ENCODE measurements at places on chromosomes 7 and 10. TPM values are rescaled to one million over a fixed set of nuclear protein-coding genes. Genes with fewer than 3 reads are reported as not detected.

- DNase-seq, result no peak
These were observed 271.3 kb downstream of the TYW1 start for GRCh38 chr7:67267914-67268313.

GRCh38 chr7:104152468-104152867 is 55.3 kb downstream of the ORC5 start:
- no peak for DNase-seq

DNA sequence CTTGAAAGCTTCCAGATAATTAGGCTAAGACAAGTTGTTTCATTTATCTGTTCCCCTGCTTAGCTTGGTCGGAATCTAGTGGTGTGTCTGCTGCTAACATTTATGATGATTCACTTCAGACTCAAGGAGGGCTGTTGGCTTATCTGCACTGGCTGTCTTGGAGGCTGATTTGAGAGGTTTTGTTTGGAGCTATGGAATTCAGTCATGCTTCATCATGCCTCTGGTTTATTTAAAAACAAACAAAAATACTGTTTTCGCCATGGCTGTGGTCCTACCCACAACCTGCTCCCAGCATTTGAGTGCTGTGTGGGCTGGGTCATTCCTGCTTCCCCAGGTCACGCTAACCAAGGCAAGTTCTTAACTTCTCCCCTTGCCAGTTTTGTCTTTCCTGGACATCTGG is 11.7 kb upstream of the ARPC1B start:
- DNase-seq, result no peak

GRCh38 chr7:66355756-66356155 is 150.6 kb downstream of the TPST1 start:
- no peak for DNase-seq

- DNase-seq, result no peak
These were observed 135.0 kb upstream of the INHBA start for GRCh38 chr7:41837916-41838315.

GRCh38 chr7:101518336-101518735 is 110.8 kb downstream of the MYL10 start:
- no peak for DNase-seq

GRCh38 chr10:118108194-118109026 is 61.7 kb upstream of the RAB11FIP2 start:
- DNase-seq, result no peak

DNA sequence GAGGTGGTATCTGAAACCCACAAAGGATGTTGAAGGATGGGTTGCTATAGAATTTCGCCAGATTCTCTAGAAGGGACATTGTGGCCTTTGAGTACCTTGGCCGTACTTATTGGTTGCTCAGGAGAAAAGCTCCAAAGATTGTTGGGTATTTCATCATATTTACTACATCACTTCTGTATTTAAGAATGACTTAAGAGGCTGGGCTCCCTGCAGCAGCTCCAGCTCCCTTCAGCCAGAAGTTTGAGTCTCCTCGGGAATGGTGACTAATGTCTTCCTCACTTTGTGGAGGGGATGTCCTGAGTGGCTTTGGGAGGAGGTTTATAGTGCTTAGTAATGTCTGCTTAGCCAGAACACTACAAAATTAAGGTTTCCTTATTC is 18.1 kb downstream of the MINDY4 start:
- DNase-seq, result no peak

- DNase-seq, result no peak
These were observed 15.8 kb downstream of the TSPAN12 start for GRCh38 chr7:120842121-120842621.

- no peak for DNase-seq
These were observed 202.2 kb downstream of the CACNA2D1 start for GRCh38 chr7:82241356-82241755.

- no peak for DNase-seq
These were observed 29.9 kb upstream of the ZMIZ1 start for GRCh38 chr10:79038841-79039201.

- no peak for DNase-seq
These were observed 227.3 kb downstream of the PTEN start for GRCh38 chr10:88090568-88091214.

DNA sequence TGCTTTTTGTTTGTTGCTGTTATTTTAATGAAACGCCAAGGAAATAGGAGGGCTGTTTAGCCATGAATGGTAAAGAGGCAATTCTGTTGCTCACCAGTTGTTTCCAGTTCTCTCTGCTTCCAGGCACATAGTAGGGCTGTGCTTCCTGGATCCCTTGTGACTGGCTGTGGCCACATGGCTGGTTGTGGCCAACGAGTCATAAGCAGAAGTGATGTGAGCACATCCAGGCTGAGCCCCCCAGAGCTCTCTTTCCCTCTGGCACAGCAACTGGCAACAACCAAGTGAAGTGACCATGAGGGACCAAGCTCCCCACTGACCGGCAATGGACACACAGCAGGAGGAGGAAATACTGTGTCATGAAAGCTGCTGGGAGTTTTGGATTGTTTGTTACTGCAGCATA is 10.3 kb downstream of the GRID1 start:
- no peak for DNase-seq

GRCh38 chr7:134154581-134155130 is 27.5 kb downstream of the LRGUK start:
- DNase-seq, result no peak

- DNase-seq, result no peak
These were observed 281.7 kb downstream of the FRMD4A start for GRCh38 chr10:14048930-14049613.

DNA sequence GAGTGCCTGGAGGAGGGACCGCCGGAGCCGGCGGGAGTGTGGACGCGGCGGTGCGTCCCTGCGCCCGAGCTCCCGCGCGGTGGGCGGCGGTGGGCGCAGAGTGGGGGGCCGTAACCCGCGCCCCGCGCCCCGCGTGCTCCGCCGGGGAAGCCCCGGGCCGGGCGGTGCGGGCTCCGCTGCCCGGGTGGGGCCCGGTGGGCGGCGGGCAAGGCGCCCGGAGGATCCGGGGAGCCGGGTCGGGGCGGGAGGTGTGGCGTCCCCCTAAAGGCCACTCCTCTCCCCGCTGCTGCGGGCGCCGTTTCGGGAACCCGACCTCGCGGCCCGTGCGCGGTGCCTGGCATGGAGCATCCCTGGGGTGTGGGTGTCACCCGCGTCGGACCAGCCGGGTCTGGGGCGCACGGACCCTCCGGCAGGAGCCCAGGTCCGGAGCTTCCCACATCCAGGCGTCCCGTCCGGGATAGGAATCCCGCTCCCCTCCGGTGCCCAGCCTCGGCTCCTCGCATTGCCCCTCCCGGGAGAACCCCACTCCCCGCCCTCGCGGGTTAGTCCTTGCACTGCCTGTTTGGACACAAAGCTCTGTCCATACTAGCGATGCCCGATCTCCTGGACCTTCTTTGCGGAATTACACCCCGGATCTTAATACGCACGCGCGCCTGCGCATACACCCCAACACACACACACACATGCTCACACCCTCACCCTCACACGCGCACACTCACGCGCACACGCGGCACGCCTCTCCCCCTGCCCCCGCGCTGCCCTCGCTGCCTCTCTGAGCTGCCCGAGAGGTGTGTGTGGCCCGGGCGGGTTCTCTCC is 723 bp downstream of the MTURN start:
- DNase-seq, result peak; percentile 73

DNA sequence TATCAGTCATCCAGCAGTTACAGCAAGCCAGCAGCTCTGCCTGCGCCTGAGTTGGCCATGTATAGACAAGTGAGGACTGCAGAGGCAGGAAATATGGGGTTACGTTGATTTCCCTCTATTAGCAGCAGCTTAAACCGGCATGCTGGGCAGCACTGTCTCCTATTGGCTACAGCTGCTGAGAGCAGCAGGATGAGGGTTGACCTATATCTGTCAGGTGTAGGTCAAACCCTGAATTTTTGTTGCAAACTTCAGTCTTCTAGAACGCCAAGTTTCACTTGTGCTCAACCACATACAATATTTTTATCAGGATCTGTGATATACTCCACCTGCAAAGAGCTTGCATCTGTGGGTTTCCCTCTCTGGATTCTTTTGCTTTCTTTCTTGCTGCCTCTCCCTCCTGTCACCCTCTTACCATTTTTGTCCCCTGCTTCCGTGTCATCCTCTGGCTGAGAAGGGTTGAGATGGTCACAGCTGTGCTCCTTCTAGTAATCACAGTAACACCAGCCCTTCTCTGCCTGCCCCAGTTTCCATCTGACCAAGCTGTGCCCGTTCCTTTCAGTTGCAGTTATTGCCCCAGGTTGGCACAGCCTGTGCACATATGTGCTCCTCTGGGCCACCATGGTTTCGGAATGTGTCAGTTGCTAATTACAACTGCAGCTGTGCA is 23.8 kb upstream of the GLCCI1 start:
- DNase-seq, result no peak

GRCh38 chr7:3981281-3981680 is 680.2 kb downstream of the SDK1 start:
- DNase-seq, result no peak

DNA sequence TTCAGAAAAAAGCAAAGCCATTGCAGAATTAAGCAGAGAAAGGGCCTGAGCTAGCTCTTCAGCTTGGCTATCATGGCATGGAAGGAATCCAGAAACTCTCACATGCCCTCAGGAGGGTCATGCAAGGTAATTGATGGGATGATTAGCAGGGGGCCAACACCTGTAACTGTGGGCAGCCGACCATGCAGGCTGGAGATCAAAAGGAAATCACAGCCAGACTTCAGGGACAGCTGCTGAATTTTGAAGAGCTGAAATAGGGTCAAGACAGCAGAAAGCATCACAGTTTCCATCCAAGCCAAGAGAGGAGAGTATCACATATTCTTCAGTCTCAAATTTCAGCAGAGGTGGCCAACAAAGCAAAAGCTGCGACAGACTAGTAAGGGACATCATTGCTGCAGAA is 239.6 kb upstream of the STEAP1 start:
- no peak for DNase-seq

DNA sequence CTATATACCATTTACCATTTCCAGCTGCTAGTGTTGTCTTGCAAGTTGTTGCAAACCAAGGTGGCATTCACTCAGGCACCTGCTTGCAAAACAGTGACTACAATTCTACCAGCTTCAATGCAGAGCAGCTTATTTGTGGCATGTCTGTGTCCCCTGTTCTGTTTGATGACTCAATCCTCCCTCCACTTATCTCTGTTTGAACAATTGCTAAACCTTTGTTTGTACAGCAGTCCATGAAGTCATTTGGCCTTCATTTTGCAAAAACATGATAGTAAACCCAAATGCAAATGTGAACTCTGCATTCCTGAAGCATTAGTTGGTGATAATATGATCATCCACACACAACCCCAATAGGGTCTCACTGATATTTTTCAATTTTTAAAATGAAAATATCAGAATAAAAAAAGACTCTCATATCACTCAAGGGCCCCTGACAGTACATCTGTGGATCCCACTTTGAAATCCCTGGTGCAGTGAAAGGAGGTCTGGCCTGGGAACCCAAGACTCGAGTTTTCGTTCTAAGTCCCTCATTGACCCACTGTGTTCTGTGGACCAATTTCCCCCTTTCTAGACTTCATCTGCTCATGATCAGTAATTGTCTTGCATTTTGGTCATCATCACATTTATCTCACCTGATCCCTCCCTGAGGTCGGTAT is 425.4 kb downstream of the RPS24 start:
- DNase-seq, result no peak

GRCh38 chr7:25282194-25282593 is 53.9 kb upstream of the NPVF start:
- DNase-seq, result no peak

DNA sequence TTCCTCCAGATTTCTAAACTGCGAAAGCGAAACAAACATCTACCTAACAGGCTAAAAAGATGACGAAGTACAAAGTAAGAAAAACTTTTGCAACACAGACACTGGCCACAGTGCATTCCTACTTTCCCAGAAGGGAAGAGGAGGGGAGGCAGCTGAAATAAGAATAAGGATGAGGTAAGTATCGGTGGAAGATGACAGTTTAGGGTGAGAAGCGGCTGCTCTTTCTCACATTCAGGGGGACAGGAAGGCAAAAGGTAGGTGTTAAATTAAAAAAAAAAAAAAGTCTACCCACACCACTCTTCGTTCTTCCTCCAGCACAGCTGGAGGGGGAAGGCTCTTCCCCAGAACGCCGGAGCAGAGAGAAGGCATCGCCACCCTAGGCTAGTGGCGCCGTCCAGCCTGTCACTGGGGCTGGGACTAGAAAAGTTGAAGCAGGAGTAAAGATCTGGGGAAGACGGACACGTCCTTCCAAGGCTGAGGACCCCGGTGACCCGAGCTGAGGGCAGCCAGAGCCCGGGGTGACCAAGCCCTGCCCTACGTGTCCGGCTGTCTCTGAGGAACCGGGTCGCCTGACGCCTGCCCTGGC is 846 bp downstream of the DNAJC1 start:
- DNase-seq, result no peak

GRCh38 chr10:5630112-5630436 is 36.3 kb downstream of the ASB13 start:
- no peak for DNase-seq

DNA sequence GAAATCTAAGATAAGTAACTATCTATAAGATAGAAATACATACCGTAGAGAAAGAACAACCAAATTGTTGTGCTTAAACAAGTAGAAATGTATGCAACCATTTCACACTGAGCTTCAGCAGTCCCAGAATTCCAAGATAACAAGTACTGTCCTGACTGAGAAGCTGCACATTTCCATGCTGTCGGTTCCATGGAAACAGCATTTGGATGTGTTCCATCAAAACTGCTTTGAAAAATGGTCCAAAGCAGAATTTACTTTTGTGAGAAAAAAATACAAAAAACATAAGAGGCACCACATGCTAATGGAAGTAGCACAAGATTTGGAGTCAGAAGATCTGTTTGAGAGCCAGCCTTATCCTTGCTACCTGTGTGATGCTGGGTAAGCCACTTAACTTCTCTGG is 92.6 kb downstream of the MTERF1 start:
- DNase-seq, result no peak

CYP26C1 gene
- total RNA-seq, result not detected

SP4 gene
- 5.8 TPM for total RNA-seq

NEURL1 gene
- total RNA-seq, result not detected

TRIM50 gene
- total RNA-seq, result 0.30 TPM

GDF2 gene
- not detected for total RNA-seq

OR6V1 gene
- not detected for total RNA-seq

GPER1 gene
- total RNA-seq, result 2.8 TPM

HIP1 gene
- 17.8 TPM for total RNA-seq

FEZF1 gene
- total RNA-seq, result not detected
